CD4-positive, alpha-beta T cell treated with Interferon gamma for 1 hour (primary cell): ENCODE measurements at places on chromosomes 3 and 15.

- no peak for DNase-seq
Observed at GRCh38 chr3:64848127-64848800, 160.5 kb upstream of the ADAMTS9 start.

- DNase-seq: no peak
Observed at GRCh38 chr3:102353805-102354204, 81.0 kb upstream of the ZPLD1 start.

GRCh38 chr15:81285461-81285860 lies 38.5 kb downstream of the STARD5 start:
- no peak for DNase-seq

- no peak for DNase-seq
Observed at GRCh38 chr3:74904646-74905045, 290.2 kb upstream of the CNTN3 start.

DNA sequence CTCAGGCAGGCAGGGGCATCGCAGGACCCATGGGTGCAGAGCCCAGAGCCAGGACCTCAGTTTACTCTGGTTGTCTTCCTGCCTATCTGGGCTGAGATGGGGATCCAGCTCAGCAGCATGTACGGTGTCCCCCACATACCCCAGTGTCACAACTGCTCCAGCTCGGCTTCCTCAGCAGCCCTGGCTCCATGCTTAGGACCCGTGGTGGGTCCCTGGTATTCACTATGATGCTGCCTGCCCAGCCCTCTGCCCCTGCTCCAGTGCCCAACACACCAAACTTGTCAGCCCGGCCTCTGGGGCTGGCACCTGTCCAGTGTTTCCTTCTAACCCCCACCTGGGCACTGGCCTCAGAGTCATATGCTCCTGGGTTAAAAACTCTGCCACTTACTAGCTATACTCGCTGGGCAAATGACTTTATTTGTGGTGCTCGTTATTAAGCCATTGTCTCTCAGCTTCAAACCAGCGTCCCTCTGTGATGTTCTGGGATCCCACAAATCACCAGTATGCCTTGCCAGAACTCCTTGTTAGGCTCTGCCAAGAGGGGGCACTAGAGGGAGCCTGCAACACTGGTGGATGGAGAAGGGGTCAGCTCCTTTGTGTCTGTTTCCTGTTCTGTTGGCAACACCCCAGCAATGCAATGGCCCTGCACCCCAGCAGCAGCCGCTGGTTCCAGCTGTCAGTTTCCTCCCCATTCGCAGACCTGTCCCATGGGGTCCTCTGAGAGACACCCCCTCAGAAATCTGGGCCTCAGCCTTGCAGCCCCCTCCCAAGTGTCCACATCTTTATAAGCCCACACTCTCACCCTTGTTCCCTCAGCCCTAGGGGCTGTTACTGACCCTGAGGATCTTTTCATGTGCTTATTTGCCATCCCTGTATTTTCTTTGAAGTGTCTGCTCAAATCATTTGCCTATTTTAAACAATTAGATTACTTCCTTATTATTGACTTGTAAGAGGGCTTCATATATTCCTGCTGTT lies 24.1 kb upstream of the MRPS22 start:
- DNase-seq: no peak

DNA sequence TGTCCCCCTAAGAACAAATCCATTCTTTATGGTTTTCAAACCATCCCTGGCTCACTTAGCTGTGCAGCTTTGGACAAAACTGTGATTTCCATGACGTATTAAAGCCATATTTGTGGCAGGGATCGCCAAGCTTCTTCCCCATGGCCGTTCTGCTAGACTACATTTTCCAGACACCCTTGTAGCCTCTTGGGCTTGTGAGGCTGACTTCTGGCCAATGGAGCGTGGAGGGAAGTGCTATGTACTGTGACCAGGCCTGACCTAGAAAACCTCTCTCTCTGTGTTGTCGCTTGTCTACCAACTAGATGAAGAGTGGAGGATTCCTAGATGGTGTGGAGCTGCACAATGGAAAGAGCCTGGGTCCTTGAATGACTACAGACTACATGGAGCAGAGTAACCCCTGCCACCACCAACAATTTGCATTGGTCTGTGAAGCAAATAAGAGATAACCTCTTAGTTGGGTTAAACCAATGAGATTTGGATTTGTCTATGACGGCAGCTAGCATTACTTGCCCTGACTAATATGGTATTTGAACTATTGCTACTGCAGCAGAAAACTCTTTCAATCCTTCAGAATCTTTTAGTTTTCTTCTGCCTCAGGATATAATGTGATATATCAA lies 22.1 kb upstream of the MGLL start:
- no peak for DNase-seq

GRCh38 chr15:68888419-68888818 lies 41.9 kb upstream of the SPESP1 start:
- DNase-seq: no peak

- DNase-seq: no peak
Observed at GRCh38 chr3:16523778-16524177, 10.3 kb upstream of the RFTN1 start.

- no peak for DNase-seq
Observed at GRCh38 chr3:79815478-79815877, 47.7 kb upstream of the ROBO1 start.

DNA sequence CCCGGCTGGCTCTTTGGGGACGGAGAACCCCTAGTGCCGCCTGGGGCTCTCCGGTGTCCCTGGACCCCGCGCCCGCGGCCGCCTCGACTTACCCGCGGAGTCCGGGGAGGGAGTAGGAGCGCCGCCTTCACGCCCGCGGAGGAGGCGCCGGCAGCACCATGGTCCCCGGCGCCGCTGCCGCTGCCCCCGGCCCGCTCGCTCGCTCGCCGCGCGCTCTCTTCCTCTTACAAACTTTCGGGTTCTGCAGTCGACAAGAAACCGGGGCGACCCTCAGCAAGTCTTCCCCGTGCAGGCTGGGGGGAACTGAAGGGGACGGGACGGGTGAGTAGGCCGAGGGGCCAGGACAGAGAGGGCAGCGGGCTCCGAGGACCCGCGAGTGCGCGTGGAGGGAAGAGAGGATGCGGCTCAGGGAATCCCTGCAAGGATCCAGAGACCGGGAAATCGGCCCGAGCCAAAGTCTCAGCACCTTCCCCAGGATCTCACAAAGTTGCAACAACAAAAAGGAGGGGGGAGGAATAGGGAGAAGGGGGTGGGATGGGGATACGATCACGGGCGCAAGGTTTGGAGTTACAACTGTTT lies 2.0 kb downstream of the FOXP1 start:
- peak; percentile 35 for DNase-seq

DNA sequence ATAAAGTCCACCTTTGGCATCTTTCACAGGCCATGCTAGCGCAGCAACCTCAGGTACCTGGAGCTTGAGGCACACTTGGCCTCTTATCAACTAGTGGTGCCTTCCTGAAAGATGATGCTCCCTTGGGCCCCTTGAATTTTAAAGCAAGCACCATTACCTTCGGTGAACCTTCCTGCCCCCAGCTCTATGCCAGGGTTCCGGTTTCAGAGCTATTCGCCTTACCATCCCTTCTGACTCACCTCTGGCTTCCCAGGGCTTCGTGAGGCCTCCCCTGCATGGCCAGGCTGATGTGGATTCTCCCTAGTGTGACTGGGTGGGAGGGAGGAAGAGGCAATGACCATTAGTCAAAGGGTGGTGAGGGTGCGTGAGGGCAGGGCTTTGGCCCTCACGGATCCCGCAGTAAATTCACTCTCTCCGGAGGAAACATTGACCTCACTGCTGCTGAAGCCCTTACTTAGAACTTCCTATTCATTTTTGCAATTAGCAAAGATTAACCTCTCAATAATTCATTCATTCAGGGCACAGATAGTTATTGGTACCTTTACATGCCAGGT lies 16.3 kb downstream of the BHLHE40 start:
- no peak for DNase-seq
